ENCODE measurements at places on chromosomes 2 and 18. TPM values are rescaled to one million over a fixed set of nuclear protein-coding genes. Genes with fewer than 3 reads are reported as not detected.

RBKS gene
- total RNA-seq: 1.6 TPM

DNER gene
- not detected for total RNA-seq

GATA6 gene
- not detected for total RNA-seq

TMEM247 gene
- not detected for total RNA-seq

VIL1 gene
- total RNA-seq: not detected

- peaks cover 3% of the 10 kb centered on the region for H3K4me1 ChIP-seq
- no peak overlapping the region for H3K27ac ChIP-seq
- H3K4me3 ChIP-seq: no peak overlapping the region
- H3K27me3 ChIP-seq: no peaks in the 10 kb centered on the region
These were observed 27.3 kb upstream of the NFU1 start for GRCh38 chr2:69464575-69464974.

DNA sequence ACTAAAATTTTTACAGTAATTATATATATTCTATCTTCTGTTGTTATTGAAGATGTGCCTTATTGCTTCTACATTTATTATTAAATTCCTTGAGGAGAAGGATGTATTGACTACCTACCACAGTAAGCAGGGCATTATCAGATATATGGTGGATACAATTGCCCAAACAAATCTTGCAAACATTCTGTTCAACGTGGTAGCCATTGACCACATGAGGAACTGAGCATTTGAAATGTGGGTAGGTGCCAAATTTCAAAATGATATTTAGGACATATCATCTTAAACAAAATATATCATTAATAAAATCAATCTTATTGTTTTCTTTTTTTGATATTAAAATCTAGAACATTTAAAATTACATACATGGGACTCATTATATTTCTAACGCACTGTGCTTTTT, 11.1 kb downstream of the SCN3A start:
- no peaks in the 10 kb centered on the region for H3K36me3 ChIP-seq
- H3K4me3 ChIP-seq: no peak overlapping the region
- H3K27ac ChIP-seq: no peak overlapping the region
- H3K4me1 ChIP-seq: no peaks in the 10 kb centered on the region
- DNase-seq: no peak

DNA sequence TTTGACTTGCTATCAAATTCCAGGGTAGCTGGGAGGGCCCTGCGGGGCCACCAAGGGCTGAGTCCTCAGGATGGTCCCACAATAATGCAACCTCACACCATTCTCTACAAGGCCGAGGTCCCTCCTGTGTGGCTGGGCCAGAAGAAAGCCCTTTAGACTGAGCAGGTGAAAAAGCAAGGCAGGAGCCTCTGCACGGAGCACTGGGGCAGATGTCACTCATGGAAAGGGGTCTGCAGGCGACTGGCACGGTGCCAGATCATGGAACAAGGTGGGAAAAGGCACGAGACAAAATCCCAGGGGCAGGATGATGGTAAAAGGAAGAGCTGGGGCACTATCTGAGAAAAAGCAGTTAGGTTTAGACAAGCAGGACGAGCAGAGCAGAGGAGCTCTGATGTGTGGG, 16.1 kb downstream of the HJURP start:
- peaks cover 48% of the 10 kb centered on the region for H3K4me1 ChIP-seq
- H3K36me3 ChIP-seq: peaks cover 90% of the 10 kb centered on the region
- DNase-seq: no peak

GRCh38 chr2:109663721-109664120, 49.6 kb downstream of the SOWAHC start:
- no peak overlapping the region for H3K4me3 ChIP-seq
- H3K36me3 ChIP-seq: no peaks in the 10 kb centered on the region
- peaks cover 8% of the 10 kb centered on the region for H3K27me3 ChIP-seq
- no peak overlapping the region for H3K27ac ChIP-seq
- DNase-seq: no peak

- no peak for DNase-seq
- no peaks in the 10 kb centered on the region for H3K27me3 ChIP-seq
- no peak overlapping the region for H3K4me3 ChIP-seq
- H3K27ac ChIP-seq: no peak overlapping the region
- peaks cover 23% of the 10 kb centered on the region for H3K4me1 ChIP-seq
These were observed 35.1 kb upstream of the B3GNT7 start for GRCh38 chr2:231360401-231360800.

DNA sequence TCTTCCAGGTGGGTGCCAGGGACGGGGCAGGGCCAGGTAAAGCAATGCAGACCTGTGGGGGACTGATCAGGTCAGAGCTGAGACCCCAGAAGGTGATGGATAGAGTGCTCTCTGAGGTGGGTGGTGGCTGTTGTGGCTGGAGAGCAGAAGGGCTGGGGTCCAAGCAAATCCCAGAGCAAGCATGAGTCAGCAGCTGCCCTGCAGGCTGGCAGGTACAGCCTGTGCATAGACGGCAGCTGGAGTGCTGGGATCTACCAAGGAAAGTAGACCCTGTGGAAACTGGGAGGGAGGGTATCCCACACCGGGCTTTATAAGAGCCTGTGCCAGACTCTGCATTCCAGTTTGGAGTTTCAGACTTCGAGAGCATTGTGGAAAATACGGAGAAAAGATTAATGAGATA, 663 bp downstream of the TRIM54 start:
- no peaks in the 10 kb centered on the region for H3K36me3 ChIP-seq
- DNase-seq: no peak
- H3K4me1 ChIP-seq: peaks cover 6% of the 10 kb centered on the region
- no peak overlapping the region for H3K27ac ChIP-seq
- H3K4me3 ChIP-seq: no peak overlapping the region
- peaks cover 44% of the 10 kb centered on the region for H3K27me3 ChIP-seq

- DNase-seq: no peak
- H3K27ac ChIP-seq: no peak overlapping the region
- no peak overlapping the region for H3K4me3 ChIP-seq
- H3K36me3 ChIP-seq: peaks cover 30% of the 10 kb centered on the region
- H3K27me3 ChIP-seq: no peaks in the 10 kb centered on the region
- peaks cover 22% of the 10 kb centered on the region for H3K4me1 ChIP-seq
These were observed 133.3 kb downstream of the TMEM247 start for GRCh38 chr2:46612675-46613074.

DNA sequence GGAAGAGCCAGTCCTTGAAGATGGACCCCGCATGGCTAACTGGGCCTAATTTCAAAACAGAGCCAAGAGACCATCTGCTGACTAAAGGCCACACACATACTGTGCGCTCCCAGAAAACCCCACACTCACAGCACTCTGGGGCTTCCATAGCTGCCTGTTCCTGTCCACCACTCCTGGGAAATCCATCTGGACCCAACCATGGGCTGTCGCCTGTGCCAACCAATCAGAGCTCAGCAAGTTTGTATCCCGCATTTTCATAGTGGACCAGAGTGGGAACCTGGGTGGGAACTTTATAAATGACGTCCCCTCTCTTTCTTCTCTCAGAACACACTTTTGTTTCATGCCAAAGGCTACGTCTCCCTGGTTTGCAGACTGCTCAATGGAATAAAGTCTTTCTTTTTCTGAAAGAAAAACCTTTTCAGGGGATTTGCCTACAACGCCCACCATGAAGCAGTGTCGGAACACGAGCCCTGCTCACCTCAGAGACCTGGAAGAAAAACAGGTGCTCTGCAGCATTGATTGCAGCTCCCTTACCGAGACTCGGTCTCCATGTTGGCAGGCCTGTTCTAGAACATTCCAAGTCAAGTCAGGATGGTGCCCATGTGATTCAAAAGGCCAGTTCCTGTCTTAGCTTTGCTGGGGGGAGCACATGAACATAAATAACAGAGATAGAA, 137.2 kb upstream of the GPC1 start:
- H3K27me3 ChIP-seq: no peaks in the 10 kb centered on the region
- DNase-seq: peak; percentile 14
- no peaks in the 10 kb centered on the region for H3K36me3 ChIP-seq
- H3K27ac ChIP-seq: no peak overlapping the region

DNA sequence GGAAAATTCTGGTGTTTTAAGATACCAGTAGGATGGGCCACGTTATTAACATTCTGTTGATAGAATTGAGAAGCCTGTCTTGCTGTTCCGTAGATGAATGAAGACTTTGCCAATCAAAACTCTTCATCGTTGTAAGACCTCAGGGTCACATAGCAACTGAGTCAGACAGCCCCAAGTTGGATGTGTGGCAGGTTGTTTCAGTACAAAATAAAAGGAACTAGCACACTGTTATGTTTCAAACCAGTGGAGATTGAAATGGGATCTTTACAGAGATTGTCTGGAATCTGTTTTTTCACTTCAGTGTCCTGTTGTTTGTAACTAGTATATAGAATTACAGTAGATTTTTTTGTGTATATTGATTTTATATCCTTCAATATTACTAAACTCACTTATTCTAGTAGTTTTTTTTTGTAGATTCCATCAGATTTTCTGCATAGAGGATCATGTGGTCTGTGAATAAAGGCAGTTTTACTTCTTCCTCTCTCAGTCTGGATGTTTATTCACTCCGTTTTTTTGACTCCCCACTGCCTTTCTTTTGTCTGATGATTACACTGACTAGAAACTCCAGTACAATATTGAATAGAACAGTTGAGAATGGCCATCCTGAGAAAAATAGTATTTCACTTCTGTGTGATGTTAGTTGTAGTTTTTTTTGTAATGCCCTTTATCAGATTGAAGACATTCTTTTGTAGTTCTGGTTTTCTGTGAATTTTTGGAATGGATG, 22.7 kb downstream of the EPC2 start:
- peak overlapping the region; percentile 29 for H3K27ac ChIP-seq
- no peaks in the 10 kb centered on the region for H3K27me3 ChIP-seq
- H3K4me3 ChIP-seq: no peak overlapping the region
- no peak for DNase-seq
- peaks cover 11% of the 10 kb centered on the region for H3K36me3 ChIP-seq
- H3K4me1 ChIP-seq: peaks cover 25% of the 10 kb centered on the region

GRCh38 chr2:69914950-69915945, at the start of gene MXD1:
MXD1 (plus strand) TSS chr2:69915109; CDS start chr2:69915331, 222 bp downstream.
- peaks cover 42% of the 10 kb centered on the region for H3K4me1 ChIP-seq
- no peaks in the 10 kb centered on the region for H3K27me3 ChIP-seq
- H3K27ac ChIP-seq: peak within 1 kb of the TSS; percentile 87
- DNase-seq: peak; percentile 30

GRCh38 chr2:237708491-237708890, 81.1 kb downstream of the LRRFIP1 start:
- H3K4me1 ChIP-seq: peaks cover 55% of the 10 kb centered on the region
- H3K4me3 ChIP-seq: no peak overlapping the region
- DNase-seq: no peak

- no peak overlapping the region for H3K27ac ChIP-seq
- H3K4me1 ChIP-seq: no peaks in the 10 kb centered on the region
- H3K4me3 ChIP-seq: no peak overlapping the region
- H3K36me3 ChIP-seq: no peaks in the 10 kb centered on the region
These were observed 182.1 kb upstream of the CCDC68 start for GRCh38 chr18:55141318-55141717.

DNA sequence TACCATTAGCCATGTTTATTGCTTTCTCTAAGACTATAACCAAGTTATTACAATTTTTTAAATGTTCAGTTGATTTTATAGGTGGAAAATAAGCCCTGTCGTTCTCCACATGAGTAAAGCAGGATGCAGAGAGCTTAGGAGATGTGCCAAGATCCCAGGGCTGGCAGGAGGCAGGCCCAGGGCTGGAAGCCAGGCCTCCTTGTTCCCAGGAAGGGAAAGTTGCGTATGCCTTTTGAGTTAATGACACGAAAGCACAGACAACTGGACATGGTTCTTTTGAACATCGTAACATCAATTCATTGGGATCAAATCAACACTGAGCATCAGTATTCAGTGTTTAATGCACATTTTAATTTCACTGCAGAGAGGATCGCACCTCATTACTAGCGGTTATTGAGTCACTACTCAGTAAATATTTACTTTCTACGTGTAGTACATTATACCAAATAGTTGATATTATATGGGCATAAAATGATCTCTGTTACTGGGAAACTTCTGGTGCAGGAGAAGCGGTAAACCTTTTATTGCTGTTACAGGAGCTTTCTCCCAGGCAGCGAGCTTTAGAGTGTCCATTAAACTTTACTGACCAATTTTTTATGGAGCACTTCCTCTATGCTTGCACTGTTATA, 60.0 kb downstream of the RNF144A start:
- H3K36me3 ChIP-seq: peaks cover 83% of the 10 kb centered on the region
- H3K27me3 ChIP-seq: no peaks in the 10 kb centered on the region
- H3K27ac ChIP-seq: no peak overlapping the region
- no peaks in the 10 kb centered on the region for H3K4me1 ChIP-seq
- no peak overlapping the region for H3K4me3 ChIP-seq
- DNase-seq: no peak

DNA sequence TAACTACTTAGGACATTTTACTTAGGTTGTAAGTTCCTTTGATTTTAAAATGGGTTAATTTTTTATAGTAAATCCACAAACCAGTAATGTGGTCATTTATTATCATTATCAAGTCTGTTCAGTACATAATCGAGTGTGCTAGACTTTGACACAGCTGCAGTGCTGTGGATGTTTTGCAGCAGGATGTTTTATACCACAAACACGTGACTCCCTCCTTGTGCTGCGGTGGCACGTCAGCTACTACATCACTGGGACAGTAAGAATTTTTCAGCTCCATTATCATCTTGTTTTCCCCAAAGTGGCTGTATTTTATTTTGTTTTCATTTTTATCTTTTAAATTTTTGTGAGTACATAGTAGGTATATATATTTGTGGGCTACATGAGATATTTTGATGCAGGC, 70.0 kb downstream of the ATP9B start:
- DNase-seq: peak; percentile 56
- H3K4me3 ChIP-seq: no peak overlapping the region
- no peak overlapping the region for H3K27ac ChIP-seq
- H3K36me3 ChIP-seq: peaks cover 12% of the 10 kb centered on the region

DNA sequence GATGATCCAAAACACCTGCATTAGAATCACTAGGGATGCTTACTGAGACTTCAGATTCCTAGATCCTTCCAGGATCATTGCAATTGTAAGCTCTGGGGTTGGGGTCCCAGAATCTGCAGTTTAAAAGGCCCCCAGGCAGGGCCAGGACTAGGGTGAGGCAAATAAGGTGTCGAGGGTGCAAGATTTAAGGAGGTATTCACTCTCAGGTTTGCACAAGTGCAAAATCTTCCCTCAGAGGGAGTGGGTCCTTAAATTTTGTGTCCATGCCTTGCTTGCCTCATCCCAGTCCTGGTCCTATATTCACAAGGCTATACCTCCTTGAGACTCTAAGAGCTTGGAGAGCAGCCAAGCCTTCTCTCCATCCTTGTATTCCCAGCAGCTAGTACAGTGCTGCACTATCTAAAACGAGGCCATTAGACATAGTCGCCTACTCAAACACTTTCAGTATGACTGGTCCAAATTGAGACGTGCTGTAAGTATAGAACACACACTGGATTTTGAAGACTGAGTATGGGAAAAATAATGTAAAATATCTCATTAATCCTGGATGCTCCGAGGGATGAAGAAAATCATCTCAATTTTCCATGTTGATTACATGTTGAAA, 31.6 kb upstream of the MREG start:
- H3K4me3 ChIP-seq: no peak overlapping the region
- H3K4me1 ChIP-seq: no peaks in the 10 kb centered on the region
- no peak overlapping the region for H3K27ac ChIP-seq
- DNase-seq: no peak
- peaks cover 20% of the 10 kb centered on the region for H3K36me3 ChIP-seq

GRCh38 chr2:216538538-216538937, 39.9 kb downstream of the RPL37A start:
- DNase-seq: no peak
- no peak overlapping the region for H3K4me3 ChIP-seq
- H3K4me1 ChIP-seq: peaks cover 14% of the 10 kb centered on the region
- no peaks in the 10 kb centered on the region for H3K36me3 ChIP-seq

Data from activated CD8-positive, alpha-beta T cell treated with anti-CD3 and anti-CD28 coated beads, Interleukin-2, amount 10 ng/mL, durations not matched to agents 7 days and 5 days (primary cell).